G401 (cell line): ENCODE measurements at places on chromosomes 11 and 22.
A peak's percentile ranks its signal among the peaks of the same experiment; 100 is the strongest.

DNA sequence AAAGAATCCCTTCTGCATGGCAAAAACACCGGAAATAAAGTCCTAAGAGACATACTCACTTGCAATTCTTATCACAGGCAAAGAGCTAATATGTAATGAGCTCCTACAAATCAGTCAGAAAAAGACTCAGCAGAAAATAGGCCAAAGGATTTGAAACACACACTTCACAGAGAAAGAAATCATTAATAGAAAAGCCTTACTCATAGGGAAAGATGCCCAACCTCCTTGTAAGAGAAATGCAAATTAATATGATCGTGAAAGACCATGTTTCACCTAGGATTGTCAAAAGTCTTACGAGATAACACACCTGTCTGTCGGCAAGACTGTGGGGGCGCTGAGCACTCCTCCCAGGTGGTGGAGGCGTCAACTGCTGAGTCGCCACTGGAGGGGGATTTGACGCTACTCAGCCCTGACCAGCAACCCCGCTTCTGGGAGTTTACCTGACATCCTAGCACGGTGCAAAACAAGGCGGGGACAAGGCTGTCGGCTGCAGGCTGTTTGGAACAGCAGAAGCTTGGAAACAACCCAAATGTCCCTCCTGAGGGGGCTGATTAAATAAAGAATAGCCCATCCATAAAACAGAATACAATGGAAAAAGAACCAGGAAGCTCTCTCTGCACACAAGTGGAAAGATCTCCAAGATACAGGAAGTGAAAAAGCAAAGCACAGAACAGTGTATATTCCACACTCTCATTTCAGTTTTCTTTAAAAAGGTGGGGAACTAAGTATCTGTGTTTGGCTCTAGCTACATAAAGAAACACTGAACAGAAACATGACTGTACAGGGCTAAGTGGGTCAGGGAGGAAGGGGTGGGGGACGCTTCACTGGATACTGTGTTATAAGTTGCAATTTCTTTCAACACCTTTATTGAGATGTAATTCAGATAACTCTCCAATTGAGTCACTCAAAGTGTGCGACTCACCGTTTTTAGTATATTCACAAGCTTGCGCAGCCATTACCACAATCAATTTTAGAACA is 11.5 kb downstream of the CSNK1E start:
- peak; percentile 49 for DNase-seq

- DNase-seq = no peak
Measured at GRCh38 chr11:21372672-21373071, 703.3 kb downstream of the NELL1 start.

DNA sequence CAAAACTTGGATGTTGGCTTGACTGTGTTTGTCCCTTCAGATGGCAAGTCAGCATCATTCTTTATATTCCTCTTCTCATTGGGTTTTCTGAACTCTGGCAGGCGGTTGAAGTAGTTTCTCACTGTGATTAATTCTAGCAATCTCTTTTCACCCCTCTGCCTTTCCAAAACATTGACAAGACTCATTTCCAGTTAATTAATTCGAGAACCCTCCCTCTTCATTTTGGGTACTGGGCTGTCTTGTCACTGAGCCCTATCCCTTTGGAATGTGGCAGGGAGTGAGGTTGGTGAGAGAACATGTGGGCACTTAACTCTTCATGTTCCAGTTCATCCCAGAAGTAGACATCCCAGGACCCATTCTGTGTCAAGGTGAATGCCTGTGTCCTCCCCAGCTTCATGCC is 133.0 kb downstream of the WNT7B start:
- DNase-seq = no peak

GRCh38 chr11:107756553-107756952 is 44.7 kb upstream of the SLN start:
- DNase-seq = no peak

- DNase-seq = no peak
Measured at GRCh38 chr11:69114811-69115523, 40.8 kb upstream of the SMIM38 start.

- no peak for DNase-seq
Measured at GRCh38 chr22:40707154-40707553, 27.9 kb downstream of the MCHR1 start.

DNA sequence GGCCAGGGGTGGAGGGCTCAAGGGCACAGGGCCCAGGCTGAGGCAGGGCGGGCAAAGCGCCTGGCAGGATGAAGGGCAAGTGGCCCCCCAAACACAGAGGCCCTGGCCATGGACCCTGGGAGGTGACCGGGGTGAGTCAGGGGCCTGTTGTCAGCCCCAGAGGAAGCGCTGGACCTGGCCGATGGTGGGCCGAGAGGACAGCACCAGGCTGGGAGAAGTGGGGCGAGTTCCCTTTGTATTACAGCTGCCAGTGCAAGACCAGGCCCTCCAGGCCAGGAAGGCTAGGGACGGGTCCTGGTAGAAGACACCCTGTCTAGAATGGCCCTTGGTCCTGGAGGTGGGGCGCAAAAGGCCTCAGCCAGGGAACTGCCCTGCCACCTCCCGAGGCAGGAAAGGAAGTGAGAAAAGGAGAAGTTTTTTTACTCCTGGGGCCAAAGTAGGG is 12.8 kb downstream of the CXCR5 start:
- DNase-seq = no peak

- DNase-seq = no peak
Measured at GRCh38 chr11:123301013-123301591, 106.1 kb upstream of the CLMP start.

- DNase-seq = no peak
Measured at GRCh38 chr22:25053153-25053805, 100.8 kb downstream of the KIAA1671 start.
